ENCODE measurements at places on chromosomes 2 and 18.

DNA sequence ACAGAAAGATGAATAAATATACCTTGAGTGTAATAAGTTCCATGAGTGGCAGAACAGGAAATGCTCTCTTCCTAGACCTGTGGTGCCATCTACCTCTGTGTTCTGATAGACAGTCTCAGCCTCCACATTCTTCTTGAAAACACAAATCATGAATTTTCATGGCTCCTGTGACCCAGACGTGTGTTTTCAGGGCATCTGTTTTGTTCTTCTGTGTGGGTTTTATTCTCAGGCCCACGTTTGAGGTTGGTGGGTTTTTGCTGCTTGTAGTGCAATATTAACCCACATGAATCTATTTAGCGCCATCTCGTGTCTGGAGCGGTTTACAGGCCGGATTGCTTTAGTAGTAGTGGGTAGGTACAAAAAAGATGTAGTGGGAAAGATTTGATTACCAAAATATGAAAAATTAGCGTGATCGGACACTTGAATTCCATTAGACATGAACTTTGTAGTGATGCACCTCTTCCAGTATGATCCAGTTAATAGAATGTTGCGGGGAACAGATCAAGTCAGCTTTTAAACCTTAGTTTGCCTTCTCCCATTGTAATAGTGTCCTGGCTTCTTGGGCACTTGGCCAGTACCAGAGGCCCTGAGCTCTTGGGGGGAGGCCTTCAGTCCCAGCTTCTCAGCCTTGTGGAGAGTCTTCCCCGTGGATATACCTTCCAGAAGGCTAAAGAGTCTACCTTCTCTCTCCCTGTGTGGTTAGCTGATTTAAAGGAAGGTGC, 256.5 kb downstream of the TPGS2 start:
- DNase-seq, result peak; percentile 47

- DNase-seq, result no peak
Observed at GRCh38 chr2:65050931-65051330, 5.3 kb upstream of the CEP68 start.

DNA sequence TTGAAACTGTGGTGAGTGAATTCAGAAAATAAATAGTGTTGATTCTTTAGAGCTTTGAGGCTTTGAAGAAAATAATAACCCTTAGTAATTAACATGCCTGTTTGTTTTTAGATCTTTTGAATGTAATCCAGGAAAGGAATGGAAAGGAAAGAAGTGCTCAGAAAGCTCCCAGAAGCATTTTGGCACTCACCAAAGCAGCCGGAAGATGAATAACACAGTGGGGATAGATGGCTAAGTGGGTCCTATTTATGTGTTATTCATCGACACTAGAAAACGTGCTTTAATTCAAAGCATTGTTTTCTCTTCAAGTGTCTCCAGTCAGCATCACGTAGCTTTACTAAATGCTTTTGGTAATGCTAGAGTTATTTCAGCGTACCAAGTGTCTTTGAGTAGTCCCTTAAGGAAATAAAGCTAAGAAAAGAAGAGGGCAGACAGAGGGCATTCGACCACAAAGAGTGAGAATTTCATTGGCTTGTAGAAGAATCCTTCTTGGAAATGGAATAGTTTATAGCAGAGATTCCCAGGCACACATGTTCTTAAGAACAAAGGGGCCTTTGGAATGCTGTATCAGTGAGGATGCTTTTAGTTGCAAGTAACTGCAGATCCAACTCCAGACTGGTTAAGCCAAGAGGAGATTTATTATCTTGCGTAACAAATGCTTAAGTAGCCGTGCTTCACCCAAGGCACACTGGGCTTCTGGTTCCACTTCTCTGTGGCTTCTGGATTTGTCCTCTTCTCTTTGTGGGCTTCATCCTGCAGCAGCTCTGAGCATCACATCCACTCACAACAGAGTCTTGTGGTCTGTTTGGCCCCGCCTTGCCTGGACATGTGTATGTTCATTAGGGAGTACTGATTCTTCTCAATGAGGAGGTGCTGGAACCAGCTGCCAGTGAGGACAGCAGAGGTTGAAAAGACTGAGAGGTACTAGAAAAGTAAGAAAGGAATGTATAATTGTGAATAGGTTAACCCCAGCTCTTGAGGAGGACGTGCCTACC, 63.6 kb upstream of the LTBP1 start:
- no peak for DNase-seq

DNA sequence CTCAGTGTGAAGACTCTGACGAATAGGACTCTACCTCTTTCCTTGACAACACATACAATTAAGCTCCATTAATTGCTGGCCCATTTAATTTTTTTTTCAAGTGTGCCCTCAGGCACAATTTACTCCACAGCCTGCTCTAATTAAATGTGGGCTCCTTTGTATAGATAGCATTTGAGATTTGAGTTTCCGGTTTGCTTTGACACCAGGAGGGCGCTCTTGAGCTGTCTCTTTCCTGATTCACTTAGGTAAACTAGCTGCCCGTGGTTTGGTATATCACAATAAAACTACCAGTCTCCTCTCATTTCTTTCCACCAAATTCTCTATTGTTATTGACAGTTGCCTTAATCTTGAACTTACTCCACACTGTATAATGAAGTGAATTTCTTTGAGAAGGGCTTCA, 666.0 kb downstream of the DSC3 start:
- no peak for DNase-seq

DNA sequence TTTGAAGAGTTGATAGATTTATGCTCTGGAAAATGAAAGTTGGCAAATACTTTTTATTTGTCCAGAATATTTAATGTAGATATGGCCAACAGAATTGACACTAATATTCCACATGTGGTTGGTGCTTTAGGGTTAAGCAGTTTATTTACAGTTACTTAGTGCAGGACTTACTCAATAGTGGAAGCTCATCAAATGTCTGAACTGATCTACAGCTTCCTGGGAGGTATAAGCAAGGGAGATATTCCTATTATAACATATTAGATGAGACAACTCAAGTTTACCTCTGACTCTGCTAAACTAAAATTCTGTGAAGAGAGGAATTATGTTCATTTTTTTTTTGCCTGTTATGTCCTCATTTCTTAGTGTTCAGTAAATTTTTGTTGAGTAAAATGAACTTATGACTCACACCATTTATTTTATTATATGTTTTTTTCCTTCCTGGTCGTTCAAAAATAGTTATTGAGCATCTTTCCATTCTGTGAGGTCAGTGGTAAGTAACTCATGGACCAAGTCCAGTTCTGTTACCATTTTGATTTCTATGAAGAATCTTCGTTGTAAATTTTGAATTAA, 13.6 kb downstream of the ABI2 start:
- DNase-seq, result no peak

DNA sequence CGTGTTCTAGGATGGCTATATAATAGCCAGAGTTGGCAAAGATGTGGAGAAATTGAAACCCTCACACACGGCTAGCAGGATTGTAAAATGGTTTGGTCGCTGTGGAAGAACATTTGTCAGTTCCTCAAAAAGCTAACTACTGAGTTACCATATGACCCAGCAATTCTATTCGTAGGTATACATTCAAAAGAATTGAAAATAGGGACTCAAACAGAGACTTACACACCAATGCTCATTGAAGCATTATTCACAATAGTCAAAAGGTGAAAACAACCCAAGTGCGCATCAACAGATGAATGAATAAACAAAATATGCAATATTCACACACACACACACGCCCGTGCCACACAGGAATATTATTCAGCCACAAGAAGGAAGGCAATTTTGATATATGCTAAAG, 98.7 kb downstream of the PLA2R1 start:
- DNase-seq, result no peak

DNA sequence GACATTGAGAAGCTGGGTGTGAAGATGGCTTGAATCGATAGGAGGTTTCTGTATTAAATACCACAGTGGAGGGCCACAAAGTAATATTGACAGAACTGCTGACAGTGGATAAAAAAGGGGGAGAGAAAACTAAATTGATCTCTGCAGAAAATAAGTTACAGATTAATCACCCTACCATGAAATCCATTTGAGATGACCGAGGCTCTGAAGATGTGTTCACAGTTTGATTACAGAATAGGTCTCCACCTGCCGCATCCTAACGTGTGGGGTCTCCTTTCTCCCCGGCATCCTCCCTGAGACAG, 165.6 kb downstream of the EIPR1 start:
- no peak for DNase-seq

- no peak for DNase-seq
Observed at GRCh38 chr18:49011291-49011746, 60.6 kb upstream of the SMAD7 start.

- peak; percentile 41 for DNase-seq
Observed at GRCh38 chr2:217774232-217774631, 228.6 kb downstream of the TNS1 start.

DNA sequence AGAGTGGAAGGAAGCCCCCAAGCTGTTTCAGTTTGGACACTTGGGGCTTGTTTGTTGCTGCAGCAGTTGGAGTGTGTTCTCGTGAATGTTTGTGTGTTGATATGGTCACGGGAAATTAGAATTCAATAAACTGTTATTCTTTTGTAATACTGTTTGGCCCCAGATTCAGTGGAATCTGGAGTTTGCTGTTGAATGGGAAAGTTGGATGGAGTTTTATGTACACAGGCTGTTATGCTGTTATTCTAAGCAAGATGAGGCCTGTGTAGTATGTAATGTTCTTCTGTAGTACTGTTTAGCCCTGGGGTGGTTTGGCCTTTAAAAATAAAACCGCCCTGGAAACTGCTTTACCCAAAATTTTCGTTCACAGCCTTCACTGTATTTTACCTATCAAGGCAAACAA, 810.4 kb upstream of the HS6ST1 start:
- DNase-seq, result no peak

GRCh38 chr2:157149270-157149669, 108.2 kb upstream of the GALNT5 start:
- DNase-seq, result no peak
